ENCODE measurements at places on chromosomes 4 and X. TPM values are rescaled to one million over a fixed set of nuclear protein-coding genes. Genes with fewer than 3 reads are reported as not detected.

ARMCX1 gene
- 5.2 TPM for total RNA-seq

GRCh38 chr4:81678801-81679200 lies 207.1 kb upstream of the RASGEF1B start:
- no peak for DNase-seq
- H3K27ac ChIP-seq = no peak overlapping the region
- no peaks in the 10 kb centered on the region for H3K4me1 ChIP-seq
- H3K27me3 ChIP-seq = no peaks in the 10 kb centered on the region
- no peaks in the 10 kb centered on the region for H3K36me3 ChIP-seq

- no peaks in the 10 kb centered on the region for H3K4me1 ChIP-seq
- H3K27ac ChIP-seq = no peak overlapping the region
- H3K4me3 ChIP-seq = no peak overlapping the region
- DNase-seq = no peak
These were observed 53.1 kb downstream of the ELF4 start for GRCh38 chrX:130057209-130057608.

DNA sequence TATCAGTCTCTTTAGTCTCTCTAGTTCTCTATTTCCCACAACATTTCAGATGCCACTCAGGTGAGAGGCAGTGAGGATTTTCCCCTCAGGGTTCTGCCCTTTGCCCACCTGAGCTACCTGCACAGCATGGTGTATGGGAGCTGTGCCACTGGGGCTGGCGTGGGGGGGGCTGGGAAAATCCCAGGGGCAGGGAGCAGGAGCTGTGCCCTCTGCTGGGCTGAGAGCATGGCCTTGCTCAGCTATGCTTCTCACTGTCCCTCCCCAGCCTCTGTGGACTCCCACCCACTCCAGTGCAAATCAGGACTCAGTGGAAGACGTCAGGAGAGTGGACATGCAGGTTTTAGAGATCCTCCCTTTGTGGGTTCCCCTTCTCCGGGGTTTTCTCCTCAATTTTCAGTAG lies 57.2 kb downstream of the TRMT44 start:
- no peak overlapping the region for H3K4me3 ChIP-seq
- no peaks in the 10 kb centered on the region for H3K4me1 ChIP-seq
- H3K27ac ChIP-seq = no peak overlapping the region
- DNase-seq = no peak
- no peaks in the 10 kb centered on the region for H3K36me3 ChIP-seq
- H3K27me3 ChIP-seq = no peaks in the 10 kb centered on the region

SERTM2 gene
- not detected for total RNA-seq

DNA sequence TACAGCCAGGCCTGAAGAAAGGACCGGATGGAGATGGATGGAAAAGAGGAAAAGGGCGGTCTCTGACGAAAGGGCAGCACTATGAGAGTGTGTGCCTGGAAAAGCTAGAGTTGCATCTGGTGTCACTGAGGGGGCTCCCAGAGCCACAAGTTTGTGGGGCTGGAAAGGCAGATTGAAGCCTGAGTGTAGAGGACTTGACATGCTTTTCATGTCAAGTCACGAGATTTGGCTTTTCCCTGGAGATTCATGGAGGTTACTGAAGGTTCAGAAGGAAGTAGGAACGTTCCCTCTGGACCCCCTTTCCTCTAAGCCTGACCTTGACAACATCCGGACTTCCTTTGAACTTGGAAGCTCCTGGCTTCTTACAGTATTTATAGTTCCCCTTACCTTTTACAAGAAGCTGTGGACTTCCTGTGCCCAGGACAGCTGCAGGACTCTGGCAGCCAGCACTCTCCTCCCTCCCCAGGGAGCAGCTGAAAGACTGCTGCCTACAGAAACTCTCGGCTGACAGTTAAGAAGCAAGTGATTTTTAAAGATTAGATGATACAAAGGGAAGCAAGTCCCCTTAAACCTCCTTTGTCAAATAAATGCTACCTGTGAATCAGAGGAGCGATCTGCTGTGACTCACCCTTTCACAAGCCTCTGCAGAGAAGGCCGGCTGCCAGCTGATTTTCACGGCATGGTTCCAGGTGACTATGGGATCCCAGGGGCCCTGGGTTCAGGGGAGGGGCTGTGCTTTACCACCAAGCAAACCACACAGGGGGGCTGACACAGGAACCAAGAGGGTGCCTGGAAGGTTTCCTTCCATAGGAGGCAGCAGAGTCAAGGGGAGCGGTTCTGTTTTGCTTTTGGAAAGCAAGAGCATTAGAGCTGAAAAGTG lies 72.9 kb upstream of the STIM2 start:
- no peaks in the 10 kb centered on the region for H3K36me3 ChIP-seq
- no peaks in the 10 kb centered on the region for H3K27me3 ChIP-seq
- H3K4me1 ChIP-seq = peaks cover 7% of the 10 kb centered on the region
- peak; percentile 43 for DNase-seq
- H3K4me3 ChIP-seq = no peak overlapping the region
- no peak overlapping the region for H3K27ac ChIP-seq

GRIPAP1 gene
- 16.9 TPM for total RNA-seq

DNA sequence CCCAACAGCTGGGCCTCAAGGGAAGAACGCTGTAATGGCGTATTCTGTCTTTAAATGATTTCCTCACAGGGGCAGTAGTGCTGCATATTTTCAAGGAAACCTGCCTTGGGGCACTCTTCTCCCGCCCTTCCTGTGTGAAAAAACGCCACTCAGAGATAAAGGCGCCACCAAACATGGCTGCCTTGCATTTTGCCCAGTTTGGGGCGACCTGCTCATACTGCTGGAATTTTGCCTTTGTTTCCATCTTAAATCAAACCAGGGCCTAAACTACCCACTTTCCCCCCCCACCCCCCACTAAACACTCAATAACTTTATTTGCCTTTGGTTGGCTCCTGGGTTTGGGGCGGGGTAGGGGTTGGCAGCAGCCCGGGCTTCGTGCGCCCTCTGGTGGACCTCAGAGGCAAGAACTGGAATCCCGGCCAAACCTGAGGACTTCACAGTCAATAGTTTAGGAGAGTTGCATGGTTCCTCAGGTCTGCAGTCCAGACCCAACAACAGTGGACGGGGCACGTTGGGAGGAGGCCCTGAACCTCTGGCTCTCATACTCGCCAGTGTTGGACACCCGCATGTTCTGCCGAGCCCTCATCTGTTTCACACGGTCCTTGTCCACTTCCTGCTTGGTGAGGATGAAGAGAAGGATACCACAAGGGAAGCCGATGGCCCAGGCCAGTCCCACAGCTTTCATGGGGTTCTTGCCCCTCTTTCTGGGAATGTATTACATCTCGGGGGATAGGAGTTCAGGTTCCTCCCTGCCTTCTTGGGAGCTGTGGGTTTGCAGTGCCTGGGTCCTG lies 220.1 kb upstream of the STK26 start:
- H3K4me3 ChIP-seq = peak overlapping the region; percentile 36
- DNase-seq = peak; percentile 89
- H3K4me1 ChIP-seq = no peaks in the 10 kb centered on the region
- H3K27ac ChIP-seq = no peak overlapping the region
- H3K27me3 ChIP-seq = no peaks in the 10 kb centered on the region

NLGN3 gene
- 0.09 TPM for total RNA-seq

DNA sequence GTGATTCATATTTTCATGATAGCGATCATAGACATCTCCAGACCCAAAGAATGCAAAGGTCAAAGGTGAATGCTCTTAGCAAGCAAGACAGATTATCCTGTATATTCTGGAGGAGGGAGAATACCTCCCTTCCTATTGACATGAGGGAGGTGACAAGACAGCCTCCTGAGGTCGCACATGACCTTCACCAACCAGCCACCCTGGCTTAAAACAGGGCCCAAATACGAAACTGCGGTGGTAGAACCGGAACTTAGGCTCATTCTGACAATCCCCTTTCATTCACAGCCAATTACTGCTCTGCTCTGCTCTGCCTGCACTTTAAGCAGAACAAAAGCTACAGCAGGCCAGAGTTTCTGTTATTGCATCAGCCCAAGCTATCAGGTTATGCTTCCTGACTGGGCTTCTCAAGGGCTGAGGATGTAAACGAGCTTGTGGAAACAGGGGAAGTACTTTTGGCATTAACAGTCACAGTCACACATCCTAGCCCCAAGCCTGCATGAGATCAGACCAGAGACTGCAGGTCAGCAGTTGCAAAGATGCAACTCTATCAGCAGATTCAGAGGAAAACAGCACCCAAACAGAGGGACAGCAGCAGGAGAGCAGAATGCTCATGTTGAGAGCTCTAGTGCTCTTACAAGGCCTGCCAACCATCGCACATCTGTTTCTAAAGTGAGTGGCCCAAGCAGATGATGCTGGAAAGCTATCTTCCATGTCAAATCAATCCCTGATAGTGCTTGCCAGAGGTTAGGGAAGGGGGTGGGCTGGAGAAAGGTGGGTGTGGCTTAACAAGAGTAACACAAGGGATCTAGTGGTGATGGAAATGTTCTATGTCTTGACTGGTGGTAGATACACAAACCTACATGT lies 51.3 kb upstream of the MAP3K15 start:
- no peak overlapping the region for H3K27ac ChIP-seq
- no peaks in the 10 kb centered on the region for H3K27me3 ChIP-seq
- no peak overlapping the region for H3K4me3 ChIP-seq

DNA sequence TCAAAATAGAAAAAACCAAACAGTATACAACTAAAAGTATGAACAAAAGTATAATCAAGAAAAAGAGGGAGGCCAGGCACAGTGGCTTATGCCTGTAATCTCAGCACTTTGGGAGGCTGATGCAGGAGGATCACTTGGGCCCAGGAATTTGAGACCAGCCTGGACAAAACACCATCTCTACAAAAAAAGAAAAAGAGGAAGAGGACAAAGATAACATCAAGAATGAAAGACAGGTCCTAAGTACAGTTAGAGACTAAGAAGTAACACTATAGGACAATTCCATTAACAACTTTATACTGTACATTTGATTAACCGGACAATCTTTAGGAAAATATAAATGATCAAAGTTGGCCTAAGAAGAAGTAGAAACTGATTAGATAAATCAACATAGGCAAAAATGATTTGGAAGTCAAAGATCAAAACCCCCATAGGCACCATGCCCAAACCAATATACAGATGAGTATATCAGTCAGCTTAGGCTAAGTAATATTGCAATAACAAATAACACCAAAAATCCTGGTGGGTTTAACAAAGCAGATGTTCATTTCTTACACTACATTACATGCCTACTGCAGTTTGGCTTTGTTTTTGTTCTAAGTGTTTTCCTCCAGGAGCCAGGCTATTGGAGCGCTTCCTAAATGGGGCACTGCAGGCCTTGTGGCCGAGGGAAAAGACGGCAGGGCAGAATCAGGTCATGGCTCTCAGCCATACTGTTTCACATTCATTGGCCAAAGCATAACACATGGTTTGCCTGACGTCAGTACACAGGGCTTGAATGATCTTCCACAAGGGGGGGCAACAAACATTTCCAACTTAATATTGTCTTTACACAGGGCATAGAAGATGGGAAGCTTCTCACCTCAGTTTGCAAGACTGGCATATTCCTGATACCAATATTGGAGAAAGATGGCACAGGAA lies 42.2 kb upstream of the HGFAC start:
- no peak overlapping the region for H3K4me3 ChIP-seq
- H3K27ac ChIP-seq = no peak overlapping the region
- no peaks in the 10 kb centered on the region for H3K27me3 ChIP-seq
- DNase-seq = no peak
- no peaks in the 10 kb centered on the region for H3K4me1 ChIP-seq

DNA sequence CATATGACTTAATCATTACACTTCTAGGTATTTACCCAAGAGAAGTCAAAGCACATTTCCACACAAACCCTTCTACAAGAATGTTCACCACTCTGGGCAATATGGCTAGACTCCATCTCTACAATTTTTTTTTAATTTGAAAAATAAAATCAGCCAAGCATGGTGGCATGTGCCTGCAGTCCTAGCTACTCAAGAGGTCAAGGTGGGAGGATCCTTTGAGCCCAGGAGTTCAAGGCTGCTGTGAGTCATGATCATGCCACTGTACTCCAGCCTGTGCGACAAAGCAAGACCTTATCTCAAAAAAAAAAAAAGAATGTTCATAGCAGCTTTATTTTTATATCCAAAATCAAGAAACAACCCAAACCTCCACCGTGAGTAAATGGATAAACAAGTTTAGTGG lies 70.3 kb upstream of the MBNL3 start:
- peaks cover 18% of the 10 kb centered on the region for H3K27me3 ChIP-seq
- H3K27ac ChIP-seq = no peak overlapping the region
- H3K4me1 ChIP-seq = no peaks in the 10 kb centered on the region
- no peaks in the 10 kb centered on the region for H3K36me3 ChIP-seq

MAGEC3 gene
- total RNA-seq = not detected

PNMA5 gene
- not detected for total RNA-seq

DNA sequence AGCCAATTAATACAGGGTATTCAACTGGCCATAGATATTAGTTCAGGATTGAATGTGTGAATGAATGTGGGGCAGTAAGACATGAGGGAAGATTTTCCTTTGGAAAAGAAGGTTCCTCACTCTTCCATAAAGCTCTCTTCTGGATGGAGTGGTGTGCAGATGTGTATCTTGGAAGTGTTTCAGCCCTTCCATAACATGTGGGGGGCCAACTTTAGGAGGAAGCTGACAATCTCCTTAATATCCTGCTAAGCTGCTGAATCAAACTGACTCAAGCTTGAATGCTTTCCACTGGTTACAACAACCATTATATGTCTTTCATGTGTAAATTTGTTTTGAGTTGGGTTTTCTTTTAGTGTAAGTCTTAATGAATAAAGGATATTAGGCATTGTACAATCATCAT lies 40.3 kb downstream of the FANCB start:
- H3K4me1 ChIP-seq = no peaks in the 10 kb centered on the region
- H3K27me3 ChIP-seq = no peaks in the 10 kb centered on the region
- H3K36me3 ChIP-seq = no peaks in the 10 kb centered on the region
- no peak overlapping the region for H3K4me3 ChIP-seq
- DNase-seq = no peak
- H3K27ac ChIP-seq = no peak overlapping the region

DNA sequence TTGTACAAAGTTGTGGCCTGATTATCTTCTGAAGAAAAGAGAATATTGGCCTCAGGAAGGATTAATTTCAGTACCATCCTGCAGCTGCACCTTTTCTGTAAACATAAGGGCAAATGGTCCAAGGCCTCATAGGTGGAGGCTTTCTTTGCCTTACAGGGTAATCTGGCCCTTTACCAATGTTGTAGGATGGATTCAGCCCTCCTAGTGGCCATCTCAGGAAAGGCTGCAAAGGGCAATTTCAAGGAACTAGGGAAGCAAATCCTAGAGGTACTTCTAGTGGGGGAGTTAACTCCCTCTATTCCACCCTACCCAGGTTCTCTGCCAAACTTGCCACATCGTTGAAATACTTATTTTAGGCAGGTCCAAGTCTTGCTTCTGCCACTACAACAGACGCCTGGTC lies 57.6 kb downstream of the UGT2B11 start:
- no peak for DNase-seq
- H3K36me3 ChIP-seq = no peaks in the 10 kb centered on the region
- no peaks in the 10 kb centered on the region for H3K27me3 ChIP-seq

- DNase-seq = no peak
- H3K4me3 ChIP-seq = no peak overlapping the region
- H3K27me3 ChIP-seq = no peaks in the 10 kb centered on the region
- H3K27ac ChIP-seq = no peak overlapping the region
- no peaks in the 10 kb centered on the region for H3K36me3 ChIP-seq
These were observed 5.0 kb downstream of the FGF2 start for GRCh38 chr4:122831515-122832196.

DNA sequence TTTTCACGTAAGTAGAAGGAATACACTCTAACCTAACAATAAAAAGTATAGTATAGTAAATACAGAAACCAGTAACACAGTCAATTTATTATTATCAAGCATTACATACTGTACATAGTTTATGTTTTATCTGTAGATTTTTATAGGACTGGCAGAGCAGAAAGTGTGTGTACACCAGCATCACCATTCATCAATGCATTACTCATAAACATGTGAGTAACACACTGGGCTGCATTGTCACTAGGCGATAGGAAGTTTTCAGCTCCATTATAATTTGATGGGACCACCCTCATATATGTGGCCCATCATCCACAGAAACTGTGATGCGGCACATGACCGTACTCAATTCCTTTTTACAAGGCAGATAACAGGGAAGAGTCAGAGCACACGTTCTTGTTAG lies 137.8 kb upstream of the RBPJ start:
- DNase-seq = no peak
- no peaks in the 10 kb centered on the region for H3K27me3 ChIP-seq
- no peaks in the 10 kb centered on the region for H3K4me1 ChIP-seq
- H3K4me3 ChIP-seq = no peak overlapping the region

Measured in pancreas (tissue), 10 donors.